ENCODE measurements at places on chromosomes 7 and 10.

GRCh38 chr7:112510001-112510742 is 29.4 kb downstream of the LSMEM1 start:
- no peak for DNase-seq

DNA sequence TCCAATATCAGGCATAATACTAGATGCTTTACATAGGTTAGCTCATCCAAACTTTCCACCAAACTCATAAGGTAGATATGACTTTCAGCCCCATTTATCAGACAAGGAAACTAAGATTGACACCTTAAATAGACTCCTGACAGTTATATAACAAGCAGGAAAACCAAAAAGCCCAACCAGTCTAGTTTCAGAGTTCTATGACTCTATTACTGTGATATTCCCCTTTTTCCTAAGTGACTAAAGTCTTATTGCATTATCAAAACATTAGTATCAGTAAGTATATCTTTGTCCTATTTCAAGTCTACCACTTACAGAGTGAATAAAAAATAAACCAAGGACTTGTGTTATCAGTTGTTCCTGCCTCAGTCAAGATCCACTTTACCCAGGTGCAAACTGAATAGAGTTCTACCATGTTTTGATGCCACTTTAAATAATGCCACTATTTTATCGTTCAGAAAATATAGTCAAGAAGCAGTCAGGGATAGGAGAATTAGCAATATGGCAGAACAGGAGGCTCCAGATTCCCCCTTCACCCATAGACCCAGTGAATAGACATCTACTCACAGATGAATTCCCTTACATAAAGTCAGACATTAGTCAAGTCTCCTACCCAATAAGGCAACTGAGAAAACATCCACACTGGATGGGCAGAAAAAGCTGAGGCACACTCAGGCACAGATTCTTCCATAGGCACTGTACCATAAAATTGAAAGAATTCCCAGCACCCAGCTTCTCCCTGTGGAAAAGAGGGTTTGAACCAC is 74.1 kb downstream of the CRPPA start:
- DNase-seq: no peak

GRCh38 chr10:62019685-62020359 is 118.3 kb downstream of the ARID5B start:
- DNase-seq: no peak

GRCh38 chr10:109866168-109866994 is 56.9 kb downstream of the XPNPEP1 start:
- no peak for DNase-seq

GRCh38 chr7:155345490-155345889 is 47.8 kb downstream of the INSIG1 start:
- no peak for DNase-seq
